ENCODE measurements at places on chromosomes 5 and 9. TPM values are rescaled to one million over a fixed set of nuclear protein-coding genes. Genes with fewer than 3 reads are reported as not detected.
A peak's percentile ranks its signal among the peaks of the same experiment; 100 is the strongest.

- DNase-seq: no peak
- no peak overlapping the region for H3K27ac ChIP-seq
- H3K36me3 ChIP-seq: no peaks in the 10 kb centered on the region
- H3K4me1 ChIP-seq: no peaks in the 10 kb centered on the region
Observed at GRCh38 chr5:178730940-178731265, 444 bp upstream of the ZNF354A start.

The SEMA6A gene
- total RNA-seq: 0.42 TPM

DNA sequence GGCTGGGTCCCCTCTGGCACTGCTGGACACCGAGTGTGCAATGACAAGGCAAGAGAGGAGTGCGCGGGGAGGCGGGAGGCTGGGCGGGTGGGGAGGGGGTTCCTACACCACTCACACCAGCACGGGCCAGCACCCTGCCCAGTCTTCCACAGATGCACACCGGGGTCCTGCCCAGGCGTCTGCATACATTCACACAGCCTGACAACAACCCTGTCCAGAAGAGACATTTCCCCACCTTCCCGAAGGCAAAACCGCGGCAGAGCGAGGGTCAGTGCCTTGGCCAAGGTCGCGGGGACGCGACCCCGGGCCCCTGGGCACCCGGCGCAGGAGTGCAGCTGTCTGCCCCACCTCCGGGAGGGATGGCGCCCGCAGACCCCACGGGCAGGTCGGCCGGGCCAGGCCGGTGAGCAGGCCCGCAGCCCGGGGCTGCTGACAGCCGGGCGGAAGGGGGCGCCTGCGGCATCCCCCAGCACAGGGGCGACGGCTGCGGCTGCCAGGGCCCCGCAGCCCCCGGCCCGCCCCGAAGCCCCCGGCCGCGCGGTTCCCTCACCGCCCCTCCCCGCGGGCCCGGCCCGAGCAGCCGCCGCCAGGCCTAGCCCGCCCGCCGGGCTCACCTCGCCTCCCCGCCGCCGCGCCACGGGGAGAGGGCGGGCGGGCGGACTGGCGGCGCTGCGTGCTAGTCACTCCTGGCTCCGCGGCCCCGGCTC is 496 bp downstream of the MAPK9 start:
- peak; percentile 64 for DNase-seq
- peak overlapping the region; percentile 93 for H3K4me3 ChIP-seq
- H3K4me1 ChIP-seq: peaks cover 37% of the 10 kb centered on the region
- peaks cover 10% of the 10 kb centered on the region for H3K36me3 ChIP-seq

The TAF11L3 gene
- not detected for total RNA-seq

The CEP78 gene
- 18.3 TPM for total RNA-seq

GRCh38 chr5:16866273-16866672 is 69.8 kb downstream of the MYO10 start:
- H3K36me3 ChIP-seq: no peaks in the 10 kb centered on the region
- no peaks in the 10 kb centered on the region for H3K4me1 ChIP-seq
- DNase-seq: no peak
- no peak overlapping the region for H3K27ac ChIP-seq

The NUP155 gene
- 114 TPM for total RNA-seq

GRCh38 chr5:150762211-150762610 is 3.4 kb upstream of the DCTN4 start:
- H3K27me3 ChIP-seq: no peaks in the 10 kb centered on the region
- H3K27ac ChIP-seq: peak overlapping the region; percentile 86
- no peaks in the 10 kb centered on the region for H3K36me3 ChIP-seq
- H3K4me3 ChIP-seq: no peak overlapping the region
- no peak for DNase-seq

- H3K4me3 ChIP-seq: no peak overlapping the region
- H3K27me3 ChIP-seq: no peaks in the 10 kb centered on the region
- H3K27ac ChIP-seq: no peak overlapping the region
- no peaks in the 10 kb centered on the region for H3K36me3 ChIP-seq
- no peak for DNase-seq
Observed at GRCh38 chr9:34176089-34176488, 2.8 kb upstream of the UBAP1 start.

- no peak overlapping the region for H3K27ac ChIP-seq
- H3K36me3 ChIP-seq: no peaks in the 10 kb centered on the region
- no peaks in the 10 kb centered on the region for H3K27me3 ChIP-seq
- DNase-seq: no peak
Observed at GRCh38 chr9:82022121-82022520, 33.5 kb downstream of the SPATA31D1 start.

DNA sequence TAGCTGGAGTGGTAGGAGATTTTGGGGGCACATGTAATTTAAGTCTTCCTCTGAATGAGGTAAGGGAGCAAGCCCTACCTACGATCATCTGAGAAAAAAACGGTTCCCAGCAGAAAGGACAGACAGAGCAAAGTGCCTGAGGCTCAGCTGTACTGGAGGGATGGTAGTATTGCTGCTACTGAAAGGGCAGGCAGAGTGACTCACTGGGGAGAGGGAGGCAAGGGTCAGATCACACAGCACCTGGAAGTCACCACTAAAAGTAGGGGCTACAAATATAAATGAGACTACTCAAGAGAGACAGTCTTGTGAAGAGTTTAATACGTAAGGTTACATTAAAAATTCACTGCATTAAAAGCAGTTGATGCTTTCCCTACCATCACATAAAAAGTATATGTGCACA is 75.9 kb downstream of the NFIB start:
- no peaks in the 10 kb centered on the region for H3K36me3 ChIP-seq
- H3K4me1 ChIP-seq: no peaks in the 10 kb centered on the region
- H3K4me3 ChIP-seq: no peak overlapping the region
- H3K27ac ChIP-seq: no peak overlapping the region

- H3K36me3 ChIP-seq: no peaks in the 10 kb centered on the region
- no peaks in the 10 kb centered on the region for H3K27me3 ChIP-seq
- no peak overlapping the region for H3K27ac ChIP-seq
- H3K4me3 ChIP-seq: no peak overlapping the region
Observed at GRCh38 chr9:13805546-13805945, 508.4 kb downstream of the NFIB start.

GRCh38 chr9:13841746-13842462 is 472.0 kb downstream of the NFIB start:
- H3K36me3 ChIP-seq: no peaks in the 10 kb centered on the region
- no peak for DNase-seq
- H3K27me3 ChIP-seq: no peaks in the 10 kb centered on the region
- H3K4me1 ChIP-seq: no peaks in the 10 kb centered on the region

The TEX48 gene
- not detected for total RNA-seq

GRCh38 chr9:72203205-72203803 is 54.1 kb downstream of the GDA start:
- H3K4me1 ChIP-seq: no peaks in the 10 kb centered on the region
- peaks cover 32% of the 10 kb centered on the region for H3K36me3 ChIP-seq
- H3K4me3 ChIP-seq: no peak overlapping the region
- H3K27ac ChIP-seq: no peak overlapping the region
- DNase-seq: peak; percentile 9
